Activated CD4-positive, alpha-beta T cell treated with anti-CD3 and anti-CD28 coated beads, Interleukin-2, amount 10 ng/mL, durations not matched to agents 24 days and 14 days (primary cell): ENCODE measurements at places on chromosomes 6 and 20.

DNA sequence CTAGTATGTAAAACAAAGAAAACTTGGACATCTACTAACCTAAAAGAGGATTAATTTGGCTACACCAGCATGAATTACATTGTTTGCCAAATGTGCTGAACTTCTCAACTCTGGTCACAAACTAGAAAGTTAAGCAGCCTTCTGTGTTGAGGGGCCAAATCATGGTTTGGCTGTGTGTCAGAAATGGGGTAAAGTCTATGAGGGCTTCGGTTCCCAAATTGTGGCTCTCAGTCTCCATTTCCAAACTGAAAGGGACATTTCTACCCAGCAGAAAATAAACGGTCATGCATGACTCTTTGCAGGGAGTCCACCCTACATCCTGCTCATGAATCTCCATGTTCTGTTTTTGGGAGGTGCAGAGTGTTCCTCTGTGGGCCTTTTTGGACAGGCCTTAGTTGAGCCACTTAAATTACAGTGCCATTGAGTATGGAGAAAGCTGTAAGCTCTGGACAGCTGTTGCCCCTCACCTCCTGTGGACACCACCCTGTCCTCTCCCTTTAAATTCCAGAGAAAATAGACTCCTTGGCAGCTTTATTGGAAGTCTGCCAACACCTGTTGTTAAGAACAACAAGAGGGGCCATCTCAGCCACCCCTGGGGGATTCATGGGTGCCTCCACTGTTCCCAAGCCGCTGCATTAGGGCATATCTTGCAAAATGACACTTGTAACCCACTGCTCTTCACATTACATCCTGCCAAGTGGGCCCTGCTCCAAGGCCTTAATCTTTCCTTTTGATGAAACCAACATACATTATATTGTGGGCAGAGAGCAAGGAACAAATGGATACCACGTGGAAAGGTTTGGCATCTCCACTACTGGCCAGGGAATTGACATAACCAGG lies 27.5 kb upstream of the SNRPC start:
- no peak for DNase-seq

DNA sequence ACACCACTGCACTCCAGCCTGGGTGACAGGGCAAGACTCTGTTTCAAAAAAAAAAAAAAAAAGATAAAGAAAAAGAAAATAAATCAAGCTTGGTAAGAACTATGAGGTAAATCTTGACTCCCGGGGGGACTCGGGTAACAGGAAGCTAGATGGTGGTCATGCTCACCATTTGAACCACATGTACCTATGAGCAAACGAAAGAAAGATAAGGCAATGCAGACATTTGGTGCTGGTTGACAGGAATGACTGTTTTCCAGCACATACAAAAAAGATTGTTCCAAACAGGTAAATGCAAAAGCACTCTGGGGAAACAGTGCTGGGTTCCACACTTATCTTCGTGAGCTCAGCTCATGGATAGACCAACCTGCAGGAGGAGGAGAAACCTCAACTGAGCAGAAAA lies 22.8 kb upstream of the PTPN1 start:
- DNase-seq, result no peak

DNA sequence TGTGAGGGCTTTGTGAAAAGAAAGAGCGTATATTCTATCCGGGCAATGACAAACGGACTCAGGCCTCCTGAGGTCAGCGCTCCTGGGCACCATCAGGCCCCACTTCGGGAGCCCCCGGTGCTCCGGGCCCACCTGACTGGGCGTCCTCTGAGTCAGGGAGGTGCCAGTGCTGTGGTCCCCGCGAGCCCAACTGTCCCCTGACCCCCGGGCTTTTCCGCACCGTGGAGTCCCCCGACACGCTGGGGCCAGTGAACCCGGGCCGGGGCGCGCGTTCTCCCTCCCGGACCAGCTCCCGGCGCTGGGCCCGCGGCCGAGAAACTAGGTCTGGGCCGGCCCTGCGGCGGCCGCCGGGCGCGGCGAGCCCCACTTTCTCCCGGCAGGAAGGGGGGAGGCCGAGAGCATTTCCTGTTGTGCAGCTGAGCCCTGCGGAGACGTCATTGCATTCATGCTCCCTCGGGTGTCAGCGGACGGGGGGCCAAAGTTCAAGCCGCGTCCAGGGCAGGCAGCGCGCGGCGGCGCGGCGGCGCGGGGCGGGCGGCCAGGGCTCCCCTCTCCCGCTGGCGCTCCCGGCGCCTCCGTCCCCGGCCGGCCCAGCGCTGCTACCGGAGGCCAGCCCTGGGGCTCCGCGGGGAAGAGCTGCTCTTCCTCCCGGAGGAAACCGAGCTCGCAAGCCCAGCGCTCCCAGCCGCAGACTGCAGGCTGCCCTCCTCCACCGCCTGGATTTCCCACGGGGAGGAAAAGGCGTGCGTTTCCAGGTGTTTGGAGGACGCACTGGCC lies 18.3 kb downstream of the HIVEP2 start:
- DNase-seq, result peak; percentile 94

- no peak for DNase-seq
Observed at GRCh38 chr20:16675001-16675564, 54.7 kb upstream of the SNRPB2 start.

GRCh38 chr6:111228094-111228493 lies 140.8 kb downstream of the SLC16A10 start:
- DNase-seq, result no peak

GRCh38 chr20:48790473-48791003 lies 37.3 kb downstream of the PREX1 start:
- DNase-seq, result no peak

- peak; percentile 75 for DNase-seq
Observed at GRCh38 chr20:37194621-37195417, 15.5 kb upstream of the MROH8 start.

DNA sequence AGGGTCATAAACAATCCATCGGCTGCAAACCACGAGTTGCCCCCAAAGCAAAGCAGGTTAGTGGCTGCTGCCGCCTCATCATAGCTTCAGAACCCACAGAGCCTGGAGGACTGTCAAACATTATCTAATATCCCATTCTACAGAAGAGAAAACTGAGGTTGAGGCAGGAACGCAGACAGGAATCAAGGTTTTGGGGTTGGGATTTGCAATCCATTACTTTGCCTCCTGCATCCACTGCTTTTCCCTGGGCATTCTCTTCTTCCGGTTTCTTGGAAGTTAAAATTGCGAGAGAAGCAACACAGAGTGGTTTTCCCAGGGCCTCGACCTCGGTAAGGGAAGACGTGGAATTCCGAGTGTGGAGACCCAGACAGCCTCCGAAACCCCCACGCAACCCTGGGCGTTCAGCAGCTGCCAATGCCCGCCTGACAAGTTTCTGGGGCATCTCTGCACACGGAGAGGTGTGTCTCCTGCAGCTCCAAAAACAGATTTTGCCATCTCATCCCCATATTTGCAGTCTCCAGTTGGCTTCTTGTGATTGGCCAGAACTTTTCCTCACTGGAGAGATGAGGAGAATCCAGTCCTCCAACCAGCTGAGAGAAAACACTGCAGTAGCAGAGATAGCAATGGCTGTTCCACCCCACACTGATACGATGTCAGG lies 45.5 kb upstream of the SNAP25 start:
- no peak for DNase-seq

- DNase-seq, result peak; percentile 90
Observed at GRCh38 chr6:132962936-132963868, 148.8 kb downstream of the RPS12 start.

GRCh38 chr20:54514028-54514607 lies 38.7 kb downstream of the DOK5 start:
- no peak for DNase-seq

GRCh38 chr6:16582446-16583143 lies 178.7 kb downstream of the ATXN1 start:
- no peak for DNase-seq

GRCh38 chr20:24148372-24148771 lies 159.8 kb upstream of the GGTLC1 start:
- DNase-seq, result no peak

DNA sequence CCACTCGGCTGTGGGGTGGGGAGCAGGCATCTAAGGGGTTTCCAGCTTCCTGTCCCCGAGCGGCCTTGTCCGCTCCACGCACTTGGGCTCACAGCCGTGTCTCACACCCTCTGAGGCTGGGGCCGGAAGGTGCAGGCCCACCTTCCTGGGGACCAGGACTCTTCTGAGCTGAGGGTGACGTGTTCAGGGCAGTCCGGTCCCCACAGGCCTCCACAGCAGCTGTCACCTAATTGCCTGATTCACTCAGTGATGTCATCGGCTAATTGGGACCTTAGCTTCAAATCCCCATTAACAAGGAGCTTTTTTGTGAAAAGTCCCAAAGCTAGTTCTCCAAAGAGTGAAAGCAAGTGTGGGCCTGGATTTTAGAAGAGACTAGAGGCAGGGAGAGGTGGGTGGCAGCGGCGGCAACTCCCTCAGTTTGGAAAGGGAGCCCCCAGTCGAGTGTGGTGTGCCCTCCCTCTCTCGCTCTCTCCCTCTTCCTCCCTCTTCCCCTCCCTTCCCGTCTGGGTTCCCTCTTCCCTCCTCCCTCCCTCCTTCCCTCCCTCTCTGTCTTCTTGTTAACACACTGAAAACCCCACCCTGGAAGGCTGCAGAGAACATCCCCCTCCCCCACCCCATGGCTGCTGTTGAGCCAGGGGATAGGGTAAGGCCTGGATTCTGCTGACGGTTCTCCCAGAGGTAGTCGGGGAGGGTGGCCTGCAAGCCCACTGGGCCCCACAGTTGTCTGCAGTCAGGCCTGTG lies 39.0 kb downstream of the MYT1 start:
- no peak for DNase-seq

GRCh38 chr6:71721642-71722041 lies 164.7 kb upstream of the RIMS1 start:
- DNase-seq, result no peak

DNA sequence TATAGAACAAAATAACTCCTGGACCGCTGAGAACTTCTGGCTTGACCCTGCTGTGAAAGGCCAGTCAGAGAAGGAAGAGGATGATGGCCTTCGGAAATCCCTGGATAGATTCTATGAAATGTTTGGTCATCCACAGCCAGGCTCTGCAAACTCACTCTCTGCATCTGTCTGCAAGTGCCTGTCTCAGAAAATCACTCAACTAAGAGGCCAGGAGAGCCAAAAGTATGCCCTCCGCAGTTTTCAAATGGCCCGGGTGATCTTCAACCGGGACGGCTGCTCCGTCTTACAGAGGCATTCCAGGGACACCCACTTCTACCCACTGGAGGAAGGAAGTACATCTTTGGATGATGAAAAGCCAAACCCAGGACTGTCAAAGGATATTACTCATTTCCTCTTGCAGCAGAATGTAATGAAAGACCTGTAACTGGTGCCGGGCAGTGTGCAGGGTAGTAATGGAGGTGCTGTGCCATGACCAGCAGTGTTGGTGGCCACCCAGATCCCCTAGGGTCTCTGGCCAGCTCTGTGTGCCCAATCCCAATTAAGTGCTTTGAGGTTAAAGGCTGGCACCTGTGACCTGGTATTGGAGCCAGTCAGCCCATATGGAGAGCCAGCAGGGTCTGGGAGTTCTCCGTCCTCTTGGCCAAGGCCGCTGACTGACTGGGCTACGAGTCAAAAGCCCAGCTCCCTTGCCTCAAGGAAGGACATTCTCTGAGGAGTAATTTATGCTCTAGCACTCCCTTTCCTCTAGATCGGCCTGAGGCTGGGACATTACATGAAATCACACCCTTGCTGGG lies 87.1 kb downstream of the TRMT6 start:
- DNase-seq, result no peak
